Ascending aorta (tissue), 2 donors: ENCODE measurements at places on chromosomes 7 and 10. TPM values are rescaled to one million over a fixed set of nuclear protein-coding genes. Genes with fewer than 3 reads are reported as not detected.
A peak's percentile ranks its signal among the peaks of the same experiment; 100 is the strongest.

Gene EN2
- total RNA-seq: not detected

Gene PON3
- total RNA-seq: not detected

Gene TEX47
- not detected for total RNA-seq

Gene PDE1C
- total RNA-seq: 1.4 TPM

Gene TUBB8
- total RNA-seq: not detected

Gene NPTX2
- 44.2 TPM for total RNA-seq

- no peak for DNase-seq
- no peaks in the 10 kb centered on the region for H3K4me1 ChIP-seq
- no peak overlapping the region for H3K27ac ChIP-seq
- no peak overlapping the region for H3K4me3 ChIP-seq
Measured at GRCh38 chr10:50221470-50221869, 29.8 kb downstream of the ASAH2 start.

DNA sequence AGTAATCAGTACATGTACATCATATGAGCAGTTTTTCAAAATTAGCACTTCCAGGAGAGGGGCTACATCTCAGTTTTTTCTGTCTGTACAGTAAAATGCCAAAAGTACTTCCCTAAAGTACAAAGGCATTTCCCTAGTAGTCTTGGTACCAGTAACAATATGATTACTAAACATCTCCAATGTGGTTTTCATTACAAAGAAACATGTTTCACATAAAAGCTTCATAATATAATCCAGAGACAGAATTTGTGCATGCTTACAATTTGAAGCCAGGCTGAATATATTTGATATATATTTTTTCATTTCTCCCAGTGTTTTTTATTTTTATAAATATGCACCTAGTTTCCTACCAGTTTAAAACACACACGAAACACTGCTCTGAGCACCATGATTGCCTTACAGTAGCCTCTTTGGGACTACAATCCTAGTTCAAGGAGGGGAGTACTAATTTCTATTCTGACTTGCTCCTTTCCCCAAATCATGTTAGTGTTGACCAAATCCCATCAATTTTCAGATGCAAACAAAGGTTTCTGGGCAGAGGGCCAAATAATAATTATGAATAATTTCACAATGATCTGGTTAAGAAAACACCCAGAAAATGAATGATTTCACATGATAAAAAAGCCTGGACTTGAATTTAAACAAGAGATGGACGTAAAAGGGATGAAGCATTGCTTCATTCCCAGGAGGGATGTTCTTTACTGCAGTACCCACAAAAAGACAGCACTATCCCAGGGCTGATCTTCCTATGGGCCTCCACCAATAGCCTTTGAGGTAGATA, 201.3 kb downstream of the SLC25A13 start:
- no peak for DNase-seq
- no peak overlapping the region for H3K4me3 ChIP-seq
- H3K27me3 ChIP-seq: no peaks in the 10 kb centered on the region

GRCh38 chr7:101605611-101606497, 23.2 kb downstream of the MYL10 start:
- H3K27ac ChIP-seq: no peak overlapping the region
- no peak overlapping the region for H3K4me3 ChIP-seq
- H3K27me3 ChIP-seq: no peaks in the 10 kb centered on the region
- DNase-seq: no peak

- no peak overlapping the region for H3K4me3 ChIP-seq
- H3K36me3 ChIP-seq: no peaks in the 10 kb centered on the region
- no peaks in the 10 kb centered on the region for H3K27me3 ChIP-seq
- H3K4me1 ChIP-seq: peaks cover 7% of the 10 kb centered on the region
- DNase-seq: peak; percentile 72
- peak overlapping the region; percentile 73 for H3K27ac ChIP-seq
Measured at GRCh38 chr10:69757553-69758309, 44.0 kb upstream of the COL13A1 start.

DNA sequence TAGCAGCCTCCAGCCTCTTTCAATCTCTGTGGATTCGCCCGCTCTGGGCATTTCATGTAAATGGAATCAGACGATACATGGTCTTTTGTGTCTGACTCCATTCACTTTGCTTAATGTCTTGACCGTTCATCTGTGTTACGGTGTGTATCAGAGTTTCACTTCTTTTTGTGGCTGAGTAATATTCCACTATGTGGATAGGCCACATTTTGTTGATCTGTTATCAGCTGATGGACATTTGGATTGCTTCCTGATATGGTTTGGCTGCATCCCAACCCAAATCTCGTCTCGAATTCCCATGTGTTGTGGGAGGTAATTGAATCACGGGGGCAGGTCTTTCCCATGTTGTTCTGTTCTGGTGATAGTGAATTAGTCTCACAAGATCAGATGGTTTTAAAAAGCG, 109.0 kb downstream of the LHPP start:
- no peak overlapping the region for H3K27ac ChIP-seq
- H3K4me3 ChIP-seq: no peak overlapping the region
- DNase-seq: no peak
- H3K27me3 ChIP-seq: no peaks in the 10 kb centered on the region

- peak overlapping the region; percentile 55 for H3K4me3 ChIP-seq
- H3K4me1 ChIP-seq: peaks cover 56% of the 10 kb centered on the region
- no peak for DNase-seq
- no peaks in the 10 kb centered on the region for H3K27me3 ChIP-seq
Measured at GRCh38 chr7:47571331-47572093, 10.4 kb downstream of the TNS3 start.

DNA sequence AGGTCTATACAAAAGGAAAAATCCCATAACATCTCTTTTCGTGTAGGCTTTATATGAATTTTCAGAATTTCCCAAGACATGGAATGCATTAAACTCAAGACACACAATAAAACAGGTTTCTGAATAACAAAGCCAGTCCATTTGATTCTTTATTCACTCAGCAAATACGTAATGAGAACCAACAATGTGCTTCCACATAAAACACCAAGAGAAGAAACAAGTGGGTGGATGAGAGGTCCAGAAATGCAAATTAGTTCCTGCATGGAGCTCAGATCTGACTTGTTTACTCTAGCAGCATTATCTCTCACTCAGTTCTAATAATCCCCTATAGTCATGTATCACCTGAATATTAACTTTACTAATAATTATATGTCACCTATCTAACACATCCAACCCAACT, 249.5 kb downstream of the LRRTM3 start:
- H3K27ac ChIP-seq: no peak overlapping the region
- no peaks in the 10 kb centered on the region for H3K4me1 ChIP-seq
- no peak overlapping the region for H3K4me3 ChIP-seq
- no peaks in the 10 kb centered on the region for H3K27me3 ChIP-seq
- DNase-seq: no peak

DNA sequence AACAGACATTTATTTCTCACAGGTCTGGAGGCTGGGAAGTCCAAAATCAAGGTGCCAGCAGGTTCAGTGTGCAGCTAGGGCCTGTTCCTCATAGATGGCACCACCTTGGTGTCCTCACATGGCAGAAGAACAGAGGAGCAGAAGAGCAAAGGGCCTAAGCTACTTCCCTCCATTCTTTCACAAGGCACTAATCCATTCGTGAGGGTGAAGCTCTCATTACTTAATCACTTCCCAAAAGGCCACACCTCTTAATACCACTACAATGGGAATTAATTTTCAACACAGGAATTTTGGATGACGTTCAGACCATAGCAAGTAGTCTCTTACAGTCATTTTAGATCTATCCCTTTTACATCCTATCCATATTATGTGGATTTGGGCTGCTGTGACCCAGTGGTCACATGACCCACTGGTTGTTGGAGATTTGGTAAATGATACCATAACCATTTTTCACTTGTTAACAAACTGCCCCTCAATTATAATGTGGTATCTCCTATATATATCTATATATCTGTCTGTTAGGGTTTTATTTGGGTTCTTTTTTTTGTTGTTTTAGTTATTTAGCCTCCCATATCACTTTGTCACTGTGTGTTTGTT, 63.4 kb downstream of the BBS9 start:
- no peaks in the 10 kb centered on the region for H3K36me3 ChIP-seq
- no peak for DNase-seq
- H3K27me3 ChIP-seq: no peaks in the 10 kb centered on the region
- H3K27ac ChIP-seq: no peak overlapping the region

- DNase-seq: no peak
- H3K27me3 ChIP-seq: no peaks in the 10 kb centered on the region
- H3K36me3 ChIP-seq: no peaks in the 10 kb centered on the region
- no peak overlapping the region for H3K27ac ChIP-seq
Measured at GRCh38 chr10:1597370-1598146, 139.8 kb downstream of the ADARB2 start.

GRCh38 chr7:139960157-139960556, 102.6 kb downstream of the PARP12 start:
- no peaks in the 10 kb centered on the region for H3K27me3 ChIP-seq
- no peaks in the 10 kb centered on the region for H3K36me3 ChIP-seq
- no peak overlapping the region for H3K4me3 ChIP-seq
- H3K27ac ChIP-seq: no peak overlapping the region
- no peak for DNase-seq

DNA sequence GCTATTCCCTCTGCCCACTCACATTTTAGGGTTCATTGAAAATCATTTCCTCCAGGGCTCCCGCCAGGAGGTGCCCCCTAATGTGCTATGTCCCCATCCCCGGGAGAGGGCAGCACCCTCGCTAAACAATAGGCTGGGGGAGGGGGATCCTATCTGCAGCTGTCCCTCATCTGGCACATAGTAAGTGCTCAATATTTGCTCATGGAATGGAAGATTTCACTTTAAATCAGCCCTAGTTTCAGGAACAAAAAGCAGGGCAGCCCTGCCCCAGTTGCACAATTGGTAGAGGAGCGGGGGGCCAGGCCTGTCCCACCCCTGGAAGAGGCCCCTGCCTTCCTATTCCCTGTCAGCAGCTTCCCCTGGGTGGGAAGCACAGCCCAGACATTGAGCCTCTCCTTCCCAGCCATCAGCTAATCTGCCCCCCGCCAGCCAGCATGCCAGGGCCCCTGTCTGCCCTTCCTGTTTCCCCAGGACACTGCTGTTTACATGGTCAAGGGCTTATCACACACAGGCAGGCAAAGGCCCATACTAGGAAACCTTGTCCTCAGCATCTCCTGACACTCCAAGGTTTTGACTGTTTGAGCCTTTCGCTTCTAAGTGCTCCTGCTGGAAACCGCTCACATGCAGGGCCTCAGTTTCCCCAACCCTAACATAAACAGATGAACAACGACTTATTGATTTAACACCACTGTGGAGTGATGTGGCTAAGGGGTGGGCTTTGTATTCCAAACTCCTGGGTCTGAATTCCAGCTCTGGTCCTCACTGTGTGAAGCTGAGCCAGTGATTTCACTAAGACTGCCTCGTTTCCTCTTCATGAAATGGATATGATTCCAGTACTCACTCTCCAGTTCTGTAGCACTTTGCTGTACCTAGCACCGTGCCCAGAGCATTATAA, 130.7 kb upstream of the ZMIZ1 start:
- no peaks in the 10 kb centered on the region for H3K36me3 ChIP-seq
- H3K4me1 ChIP-seq: no peaks in the 10 kb centered on the region
- no peaks in the 10 kb centered on the region for H3K27me3 ChIP-seq
- no peak overlapping the region for H3K4me3 ChIP-seq

- DNase-seq: no peak
- H3K27ac ChIP-seq: no peak overlapping the region
- no peaks in the 10 kb centered on the region for H3K4me1 ChIP-seq
- H3K36me3 ChIP-seq: no peaks in the 10 kb centered on the region
- H3K27me3 ChIP-seq: no peaks in the 10 kb centered on the region
- H3K4me3 ChIP-seq: no peak overlapping the region
Measured at GRCh38 chr7:51789489-51789888, 472.9 kb upstream of the COBL start.

DNA sequence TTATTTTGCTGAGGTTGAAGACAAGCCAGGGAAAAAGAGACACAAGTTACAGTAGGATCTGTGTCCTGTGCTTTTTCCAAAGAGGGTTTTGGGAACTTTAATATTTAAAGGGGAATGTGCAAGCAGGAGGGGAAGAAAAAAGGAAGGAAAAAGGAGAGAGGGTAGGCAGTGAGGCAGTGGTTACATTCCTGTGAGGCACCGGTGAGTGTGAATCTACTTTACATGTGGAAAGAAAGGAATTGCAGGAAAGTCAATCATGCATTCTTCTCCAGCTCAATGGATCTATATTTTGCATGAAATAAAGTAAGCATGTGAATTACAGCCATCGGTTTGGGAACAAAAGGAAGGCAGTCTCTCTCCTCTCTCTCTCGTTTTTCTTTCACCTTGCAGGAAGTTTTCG, 12.6 kb upstream of the DYNC2I1 start:
- DNase-seq: no peak
- H3K27ac ChIP-seq: no peak overlapping the region
- H3K36me3 ChIP-seq: no peaks in the 10 kb centered on the region

GRCh38 chr10:73486601-73487000, 9.2 kb downstream of the PPP3CB start:
- no peaks in the 10 kb centered on the region for H3K27me3 ChIP-seq
- DNase-seq: no peak
- H3K27ac ChIP-seq: no peak overlapping the region

GRCh38 chr10:4033341-4033896, 248.4 kb upstream of the KLF6 start:
- peaks cover 2% of the 10 kb centered on the region for H3K4me1 ChIP-seq
- no peaks in the 10 kb centered on the region for H3K27me3 ChIP-seq
- no peak overlapping the region for H3K27ac ChIP-seq
- no peak overlapping the region for H3K4me3 ChIP-seq

DNA sequence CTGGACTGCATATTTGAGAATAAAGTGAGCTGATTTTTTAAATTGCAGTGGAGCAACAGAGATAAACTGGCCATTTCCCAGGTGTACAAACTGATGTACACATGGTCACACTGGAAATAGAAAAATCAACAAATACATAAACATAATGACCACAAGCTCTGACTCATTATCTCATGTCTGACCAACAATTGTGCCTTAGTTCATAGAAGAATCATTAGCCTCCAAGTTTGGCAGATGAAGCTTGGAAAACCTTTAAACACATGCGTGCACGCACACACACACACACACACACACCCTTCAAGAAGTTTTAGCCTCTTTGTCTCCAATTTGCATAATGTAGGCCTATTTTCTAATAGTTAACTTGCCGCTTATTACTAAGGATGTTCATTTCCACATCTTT, 308.9 kb upstream of the POM121L12 start:
- no peak overlapping the region for H3K4me3 ChIP-seq
- no peaks in the 10 kb centered on the region for H3K36me3 ChIP-seq
- no peaks in the 10 kb centered on the region for H3K27me3 ChIP-seq
- DNase-seq: no peak

GRCh38 chr10:128026615-128027300, 99.5 kb downstream of the MKI67 start:
- no peaks in the 10 kb centered on the region for H3K4me1 ChIP-seq
- H3K27ac ChIP-seq: no peak overlapping the region
- no peak overlapping the region for H3K4me3 ChIP-seq
- H3K27me3 ChIP-seq: no peaks in the 10 kb centered on the region
